Esophagus (tissue), 2 donors: ENCODE measurements at places on chromosomes 2 and 18. TPM values are rescaled to one million over a fixed set of nuclear protein-coding genes. Genes with fewer than 3 reads are reported as not detected.

Gene LINC00305
- polyA plus RNA-seq = not detected

Gene MYO5B
- polyA plus RNA-seq = 38.5 TPM

Gene KIF1A
- 0.04 TPM for polyA plus RNA-seq

Gene TRMT61B
- 30.7 TPM for polyA plus RNA-seq

Gene NPAS2
- 62.7 TPM for polyA plus RNA-seq

Gene DSG1
- 8.4 TPM for polyA plus RNA-seq

Gene LIMS3
- 0.26 TPM for polyA plus RNA-seq

Gene CD28
- polyA plus RNA-seq = 0.09 TPM

Gene HEATR5B
- polyA plus RNA-seq = 9.0 TPM

Gene RTP5
- polyA plus RNA-seq = 0.06 TPM

Gene RAD51AP2
- 0.28 TPM for polyA plus RNA-seq

Gene GCG
- polyA plus RNA-seq = 0.14 TPM

Gene ADD2
- 0.12 TPM for polyA plus RNA-seq

Gene ST8SIA5
- polyA plus RNA-seq = 0.02 TPM

Gene SRD5A2
- polyA plus RNA-seq = not detected

Gene ARHGAP15
- 0.69 TPM for polyA plus RNA-seq

Gene GAL3ST2
- polyA plus RNA-seq = 0.02 TPM

Gene PTPN18
- 20.5 TPM for polyA plus RNA-seq

Gene ANKRD62
- 0.16 TPM for polyA plus RNA-seq

Gene POMC
- 0.59 TPM for polyA plus RNA-seq

Gene CYP26B1
- polyA plus RNA-seq = 2.2 TPM

Gene STARD6
- polyA plus RNA-seq = not detected

Gene FSHR
- not detected for polyA plus RNA-seq

Gene VWA3B
- 0.01 TPM for polyA plus RNA-seq

Gene ALK
- 0.04 TPM for polyA plus RNA-seq

Gene CASP8
- polyA plus RNA-seq = 12.8 TPM

Gene TNFAIP6
- polyA plus RNA-seq = 0.28 TPM

Gene IL1RN
- 1,363 TPM for polyA plus RNA-seq

Gene UGT1A3
- polyA plus RNA-seq = 1.5 TPM

Gene HOXD4
- 0.61 TPM for polyA plus RNA-seq
